ENCODE measurements at places on chromosomes 2 and 18.

DNA sequence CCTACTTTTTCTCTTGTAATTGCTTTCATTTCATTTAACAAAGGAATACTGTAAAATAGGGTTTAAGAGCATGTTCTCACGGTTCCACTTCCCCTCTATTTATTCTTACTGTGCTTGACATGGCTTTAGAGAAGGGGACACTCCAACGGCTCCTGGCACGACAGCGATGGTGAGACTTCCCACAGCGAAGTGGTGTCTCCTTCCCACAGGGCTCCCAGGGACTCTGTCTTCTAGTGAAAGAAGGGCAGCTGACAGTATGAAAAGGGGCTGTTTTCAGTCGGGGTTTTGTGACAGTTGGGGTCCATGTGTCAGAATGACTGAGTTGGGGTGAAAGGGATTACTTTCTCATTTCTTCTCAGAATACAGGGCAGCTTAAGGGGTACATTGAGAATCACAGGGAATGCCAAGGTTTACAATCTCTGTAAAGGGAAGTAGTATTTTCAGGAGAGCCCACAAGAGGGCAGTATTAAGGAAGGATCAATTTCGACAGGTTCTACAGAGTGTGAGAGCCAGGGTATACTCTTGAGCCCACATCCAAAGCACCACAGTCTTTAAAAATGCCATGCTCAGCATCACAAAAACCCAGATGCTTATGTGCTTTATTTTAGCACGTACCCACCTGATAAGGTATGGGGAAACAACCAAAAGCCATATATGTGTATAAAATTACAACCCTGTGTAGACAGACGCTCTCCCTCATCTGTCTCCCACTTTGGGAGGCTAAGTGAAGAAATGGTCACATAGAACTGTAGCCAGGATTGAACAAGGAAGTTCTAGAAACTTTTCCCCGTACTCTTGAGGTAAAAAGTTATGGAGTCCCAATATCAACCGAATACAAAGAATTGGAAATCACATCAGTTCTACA lies 31.3 kb upstream of the RAPGEF4 start:
- no peak for DNase-seq

GRCh38 chr2:19757586-19757985 lies 144.2 kb downstream of the TTC32 start:
- DNase-seq, result no peak

- DNase-seq, result no peak
Observed at GRCh38 chr18:36337679-36338402, 40.3 kb downstream of the FHOD3 start.

- no peak for DNase-seq
Observed at GRCh38 chr2:205358351-205358815, 323.9 kb upstream of the NRP2 start.

DNA sequence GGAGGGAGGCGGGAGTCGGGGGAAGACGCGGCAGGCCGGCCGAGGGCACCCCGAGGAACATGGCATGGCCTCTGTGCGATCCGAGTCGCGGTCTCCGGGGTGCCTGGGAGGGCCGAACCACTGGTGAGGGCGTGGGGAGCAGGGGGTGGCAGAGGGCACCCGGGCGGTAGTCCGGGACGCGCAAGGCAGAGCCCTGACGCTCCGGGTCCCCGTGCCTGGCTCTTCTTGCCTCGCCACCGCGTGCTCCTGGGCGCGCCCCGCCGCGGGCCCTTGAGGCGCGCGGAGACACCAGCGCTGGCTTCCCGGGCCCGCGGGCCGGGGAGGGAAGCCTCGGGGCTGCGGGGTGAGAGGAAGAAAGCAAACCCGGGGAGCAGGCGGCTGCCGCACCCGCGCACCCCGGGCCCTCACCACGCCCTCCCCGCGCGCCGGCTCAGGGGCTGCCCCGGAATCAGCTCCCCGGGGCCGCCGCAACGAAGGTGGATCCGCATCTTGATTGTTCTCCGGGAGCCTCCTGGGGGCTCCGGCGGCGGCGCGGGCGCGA lies 4.3 kb downstream of the SOX11 start:
- DNase-seq, result no peak

GRCh38 chr2:176879426-176879995 lies 333.1 kb upstream of the HNRNPA3 start:
- DNase-seq, result no peak

GRCh38 chr2:241728000-241728399 lies 6.4 kb upstream of the D2HGDH start:
- DNase-seq, result no peak

GRCh38 chr2:55033076-55033742 lies 17.0 kb downstream of the RTN4 start:
- no peak for DNase-seq

DNA sequence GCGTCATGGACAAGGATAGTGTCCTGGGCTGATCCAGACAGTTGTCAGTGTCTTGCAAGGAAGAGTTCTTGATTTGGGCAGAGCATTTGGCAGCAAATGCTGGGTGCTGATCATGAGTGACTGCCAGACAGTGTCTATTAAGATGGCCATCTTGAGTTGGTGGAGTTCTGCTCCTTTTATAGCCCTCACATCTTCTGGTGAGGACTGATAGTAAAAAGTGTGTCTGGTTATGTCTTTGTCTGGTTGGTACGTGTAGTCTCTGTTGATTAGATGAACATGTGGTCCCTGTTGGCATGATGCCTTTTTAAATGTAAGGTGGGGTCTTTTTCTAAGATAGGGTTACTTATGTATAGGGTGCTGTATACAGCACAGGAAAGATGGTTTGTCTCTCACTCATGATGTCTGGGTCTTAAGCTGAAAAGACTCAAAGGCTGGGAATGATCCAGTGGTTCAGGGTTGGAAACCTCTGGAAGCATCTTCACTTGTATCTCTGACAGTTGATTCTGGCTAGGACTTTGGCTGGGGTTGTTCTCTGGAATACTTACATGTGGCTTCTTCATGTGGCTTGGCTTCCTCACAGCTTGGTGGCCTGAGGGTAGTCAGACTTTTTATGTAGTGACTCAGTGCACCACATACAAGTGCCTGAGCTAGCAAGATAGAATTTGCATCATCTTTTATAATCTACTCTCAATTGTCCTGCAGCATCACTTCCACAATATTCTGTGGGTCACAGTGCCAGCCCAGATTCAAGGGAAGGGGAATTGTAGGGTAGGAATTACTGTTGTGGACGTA lies 11.8 kb downstream of the MTX2 start:
- no peak for DNase-seq

DNA sequence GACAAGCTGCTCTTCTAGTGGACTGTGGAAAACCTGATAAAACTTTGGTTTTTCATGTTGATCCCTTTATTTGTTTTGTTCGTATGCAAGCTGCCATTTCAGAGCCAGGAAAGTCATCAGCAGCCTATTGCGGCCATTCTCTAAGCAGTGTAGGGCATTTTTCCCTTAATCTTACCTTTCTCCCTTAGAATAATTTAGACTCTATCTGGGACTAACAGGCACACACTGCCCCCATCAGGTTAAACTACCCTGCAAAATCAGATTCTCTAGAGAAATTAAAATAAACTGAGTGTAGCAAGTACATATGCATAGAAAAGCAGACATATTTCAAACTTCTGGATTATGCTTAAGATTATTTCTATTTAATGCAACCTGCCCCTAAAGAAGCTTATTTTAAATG lies 347.5 kb downstream of the METTL4 start:
- peak; percentile 3 for DNase-seq

DNA sequence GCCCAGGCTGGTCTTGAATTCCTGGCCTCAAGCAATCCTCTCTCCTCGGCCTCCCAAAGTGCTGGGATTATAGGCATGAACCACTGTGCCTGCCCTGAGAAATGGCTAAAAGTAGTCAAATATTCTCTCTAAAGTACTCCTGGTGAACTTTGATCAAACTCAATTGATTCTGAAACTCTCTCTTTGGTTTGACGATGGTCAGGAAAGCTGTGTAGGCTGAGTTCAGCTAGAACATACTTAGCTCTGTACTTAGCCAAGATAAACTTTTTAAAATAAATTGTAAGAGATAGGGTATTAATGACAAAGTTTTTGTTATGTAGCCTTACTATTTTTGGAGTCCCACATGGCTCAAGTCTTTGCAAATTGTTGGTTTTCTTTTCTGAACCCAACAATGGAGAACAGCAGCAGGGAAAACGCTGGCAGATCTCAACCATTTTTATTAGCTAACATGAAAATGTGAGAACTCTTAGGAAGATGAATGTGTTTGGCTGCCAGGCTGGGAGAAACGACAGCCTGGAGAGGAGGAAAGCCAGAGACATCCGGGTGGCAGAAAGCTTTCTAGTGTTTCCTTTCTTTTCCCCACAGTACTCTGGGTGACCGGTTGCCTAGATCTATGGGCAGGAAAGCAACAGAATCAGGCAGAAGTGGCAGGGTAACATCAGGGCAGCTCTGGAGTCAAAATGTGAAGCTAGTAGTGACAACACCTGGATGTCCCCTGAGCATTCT lies 193.0 kb upstream of the LHCGR start:
- DNase-seq, result no peak

DNA sequence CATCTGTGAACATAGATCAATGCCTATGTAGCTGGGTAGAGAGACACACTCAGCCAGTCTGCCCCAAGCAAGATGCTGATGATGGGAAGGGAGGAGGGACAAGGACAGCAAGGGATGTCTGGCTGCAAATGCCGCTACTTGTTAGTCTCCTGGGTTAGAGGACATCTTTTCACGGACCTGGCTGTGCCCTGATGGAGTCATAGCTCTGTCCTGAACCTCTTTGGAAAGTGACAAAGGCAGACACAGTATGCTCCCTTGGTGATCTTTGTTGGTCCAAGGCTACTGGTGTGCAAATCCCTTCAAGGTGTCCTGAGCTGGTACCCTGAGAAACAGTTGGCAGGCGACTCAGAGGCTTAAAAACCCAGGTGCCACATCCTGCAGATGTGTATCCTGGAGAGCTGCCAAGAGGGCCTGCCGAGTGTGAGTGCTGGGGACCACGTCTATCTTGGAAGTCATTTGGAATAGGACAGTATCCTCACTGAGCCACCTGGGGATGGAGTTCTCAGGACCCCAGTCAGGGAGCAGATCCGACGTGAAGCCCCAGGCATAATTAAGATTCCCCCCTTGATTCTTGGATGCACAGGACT lies 10.8 kb downstream of the FOSL2 start:
- DNase-seq, result no peak

DNA sequence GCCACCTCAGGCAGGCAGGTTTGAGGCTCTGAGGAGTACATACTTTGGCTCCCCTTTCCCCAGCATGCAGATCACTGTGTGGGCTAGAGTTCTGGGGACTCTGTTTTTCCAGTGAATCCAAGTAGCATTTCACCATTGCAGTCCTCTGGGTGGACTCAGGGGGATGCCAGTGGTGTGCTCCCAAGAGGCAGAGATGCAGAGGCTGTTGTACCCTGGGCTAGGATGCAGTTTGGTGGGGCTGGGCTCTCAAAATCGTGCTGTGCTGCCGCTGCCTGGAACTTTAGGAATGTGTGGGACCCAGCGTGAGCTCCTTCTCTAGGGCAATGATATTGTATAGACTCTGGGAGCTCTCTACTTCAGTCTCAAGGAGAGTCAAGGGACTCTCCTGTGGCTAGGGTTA lies 104.9 kb downstream of the MYO3B start:
- no peak for DNase-seq

- DNase-seq, result no peak
Observed at GRCh38 chr2:9291331-9291730, 84.7 kb downstream of the ASAP2 start.

DNA sequence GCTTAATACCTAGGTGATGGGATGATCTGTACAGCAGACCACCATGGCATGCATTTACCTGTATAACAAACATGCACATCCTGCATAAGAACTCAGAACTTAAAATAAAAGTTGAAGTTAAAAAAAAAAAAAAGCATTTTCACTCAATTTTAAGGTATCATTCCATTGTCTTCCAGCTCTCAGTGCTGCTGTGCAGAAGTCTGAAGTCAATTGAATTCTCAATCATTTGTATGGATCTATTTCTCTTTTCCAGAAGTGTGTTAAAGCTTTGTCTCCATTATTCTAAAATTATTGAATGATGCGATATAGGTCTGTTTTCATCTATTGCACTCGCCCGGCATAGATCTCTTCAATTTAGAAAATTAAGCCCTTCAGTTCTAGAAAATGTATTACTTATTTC lies 202.5 kb upstream of the EPAS1 start:
- DNase-seq, result no peak

GRCh38 chr2:129883121-129883520 lies 96.3 kb upstream of the RAB6C start:
- DNase-seq, result no peak

DNA sequence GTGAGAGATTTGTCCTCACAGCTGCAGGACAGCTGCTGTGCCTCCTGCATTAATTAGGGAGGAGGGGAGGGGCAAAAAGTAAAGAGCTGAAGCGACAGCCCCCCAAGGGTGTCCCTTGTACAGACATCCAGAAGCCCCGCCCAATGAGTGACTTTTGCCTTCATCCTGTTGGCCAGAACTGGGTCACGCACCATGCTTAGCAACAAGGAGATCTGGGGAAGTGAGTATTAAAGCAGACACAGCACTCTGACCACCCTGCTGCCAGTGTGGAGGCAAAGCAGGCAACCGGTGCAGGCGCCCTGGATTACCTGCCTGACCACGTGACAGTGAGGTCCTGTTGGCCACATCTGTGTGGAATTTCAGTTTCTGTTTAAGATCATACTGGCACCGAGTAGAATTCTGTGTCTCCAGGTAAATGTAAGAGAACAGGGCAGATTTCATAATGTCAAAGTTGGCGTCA lies 21.5 kb upstream of the BIN1 start:
- DNase-seq, result no peak

GRCh38 chr2:25467743-25468142 lies 126.0 kb upstream of the DNMT3A start:
- DNase-seq, result no peak

DNA sequence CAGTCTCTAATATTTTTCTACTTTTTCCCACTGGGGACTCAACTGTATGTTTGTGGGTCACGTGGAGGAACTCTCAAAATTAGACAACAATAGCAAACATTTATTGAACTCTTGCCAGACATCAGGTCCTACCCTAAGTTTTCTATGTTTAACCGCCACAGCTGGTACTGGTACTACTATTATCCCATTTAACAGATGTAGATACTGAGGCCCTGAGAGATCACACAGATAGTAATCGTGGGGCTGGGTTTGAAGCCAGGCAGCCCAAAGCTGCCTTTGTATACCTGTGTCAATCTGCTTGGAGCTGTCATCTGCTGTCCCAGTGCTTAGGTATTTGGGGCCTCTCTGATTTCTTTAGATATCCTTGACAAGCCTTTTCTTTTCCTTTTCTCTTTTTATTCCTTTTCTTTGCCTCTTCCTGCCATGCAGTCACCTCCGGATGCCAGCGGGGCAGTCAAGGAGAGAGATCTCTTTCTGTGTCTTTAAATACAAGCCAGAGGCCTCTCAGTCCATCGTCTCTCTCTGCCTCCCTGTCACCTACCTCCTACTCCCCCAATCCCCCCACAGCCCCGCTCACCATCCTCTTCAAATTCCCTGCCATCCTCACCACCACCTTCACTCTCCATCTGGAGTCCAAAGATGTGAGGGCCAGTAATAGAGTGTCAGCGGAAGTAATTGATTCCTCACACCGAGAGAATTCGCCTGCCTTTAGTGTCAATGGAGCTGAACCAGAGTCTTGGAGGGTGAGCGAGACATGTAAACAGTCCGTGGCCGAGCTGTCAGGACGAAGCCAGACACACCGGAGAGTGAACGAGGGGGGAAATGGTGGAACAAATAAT lies 23.4 kb downstream of the NRP2 start:
- no peak for DNase-seq
